ENCODE measurements at places on chromosomes 12 and 14.

DNA sequence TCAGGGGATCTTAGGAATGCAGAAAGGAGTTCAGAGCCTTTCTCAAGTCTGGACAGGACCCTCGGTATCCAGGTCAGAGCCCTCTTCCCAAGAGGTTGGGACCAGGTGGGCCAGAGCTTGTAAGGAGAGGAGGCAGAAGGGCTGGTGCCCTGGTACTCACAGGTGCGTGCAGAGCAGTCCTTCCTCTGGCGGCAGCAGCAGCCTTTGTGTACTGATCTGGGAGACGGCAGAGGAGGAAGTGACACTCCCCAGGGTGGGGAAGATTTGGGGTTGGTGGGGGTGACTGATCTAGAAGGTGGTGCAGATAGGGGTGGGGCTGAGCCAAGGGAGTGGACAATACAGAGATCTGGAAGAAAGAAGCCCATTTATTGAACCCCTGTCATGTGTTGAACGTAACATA lies at the start of gene ITGB7:
TSS of gene ITGB7 (minus strand) at position 210 of the 400 bp plus-strand sequence. CDS start 6,808 bp downstream, outside the sequence.
- no peak for DNase-seq

GRCh38 chr12:112768278-112768677 lies 23.3 kb upstream of the RPH3A start:
- no peak for DNase-seq

DNA sequence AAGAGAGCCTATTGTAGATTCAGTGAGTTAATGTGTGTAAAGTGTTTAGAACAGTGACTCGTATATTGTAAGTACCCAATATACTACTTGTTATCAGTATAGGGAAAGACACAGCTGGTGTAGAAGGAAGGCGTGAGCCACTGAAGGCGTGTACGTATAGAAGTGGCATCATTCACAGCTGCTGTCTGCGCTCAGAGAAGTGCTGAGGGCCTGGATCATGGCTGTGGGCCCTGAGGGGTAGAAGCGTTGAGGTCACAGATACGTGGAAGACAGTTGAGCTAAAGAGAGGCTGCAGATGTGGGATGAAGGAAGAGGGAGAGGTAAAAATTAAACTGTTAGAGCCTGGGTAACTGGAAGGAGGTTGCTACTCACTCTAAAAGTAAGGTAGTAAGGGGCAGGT lies 5.9 kb downstream of the C12orf75 start:
- DNase-seq, result no peak

GRCh38 chr14:67683842-67684241 lies 9.4 kb upstream of the VTI1B start:
- no peak for DNase-seq

DNA sequence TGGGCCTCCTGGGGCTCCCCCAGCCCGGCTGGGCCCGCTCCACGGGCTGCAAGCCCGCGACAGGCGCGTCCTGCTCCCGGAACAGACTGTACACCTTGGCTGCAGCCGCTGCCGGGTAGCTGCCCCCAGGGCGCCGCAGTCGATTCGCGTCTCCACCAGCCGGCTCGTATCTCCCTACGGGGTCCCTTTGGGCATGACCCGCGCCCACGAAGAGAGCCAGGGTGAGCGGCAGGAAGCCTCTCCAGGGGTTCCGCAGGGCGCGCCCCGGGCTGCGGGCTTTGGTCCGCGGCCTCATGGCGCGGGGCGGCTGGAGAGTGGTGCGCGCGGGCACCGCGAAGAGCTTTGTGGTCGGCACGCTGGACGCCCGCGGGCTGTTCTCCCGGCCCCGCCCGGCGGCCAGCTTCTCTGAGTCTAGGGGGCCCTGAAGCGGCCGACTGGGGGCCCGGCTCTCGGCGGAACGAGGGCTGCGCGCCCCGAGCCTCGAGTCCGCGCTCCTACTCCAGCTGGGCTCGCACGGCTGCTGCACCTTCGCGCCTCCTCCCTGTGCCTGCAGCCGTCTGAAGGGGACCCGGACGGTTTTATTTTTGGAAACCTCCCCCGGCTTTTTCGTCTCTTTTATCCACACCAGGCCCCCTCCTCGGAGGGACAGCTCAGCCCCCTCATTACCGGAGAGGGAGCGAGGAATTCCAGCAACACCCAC lies at the start of gene LTBP2:
TSS of gene LTBP2 (minus strand) at position 588 of the 700 bp plus-strand sequence. CDS start at position 295, 293 bp downstream.
- peak; percentile 17 for DNase-seq

GRCh38 chr14:99363051-99363450 lies 91.1 kb upstream of the BCL11B start:
- no peak for DNase-seq

DNA sequence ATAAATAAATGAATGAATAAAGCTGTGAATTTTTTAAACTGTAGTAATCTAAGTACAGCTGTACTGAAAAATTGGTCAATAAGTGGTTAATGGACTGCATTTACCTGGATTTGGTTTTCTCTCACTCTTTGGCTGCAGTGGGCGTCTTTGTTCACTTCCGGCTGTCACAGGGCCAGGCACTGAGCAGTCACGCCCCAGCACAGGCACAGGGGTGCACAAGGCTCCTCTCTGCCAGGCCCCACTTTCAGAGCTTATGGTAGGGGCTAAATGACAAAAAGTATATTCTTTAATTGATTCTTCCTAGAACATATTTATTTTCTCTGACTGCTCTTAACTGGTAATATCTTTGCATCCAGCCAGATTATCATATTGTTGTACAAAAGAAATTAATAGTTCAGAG lies 70.6 kb upstream of the DYNC1H1 start:
- no peak for DNase-seq

- no peak for DNase-seq
Measured at GRCh38 chr12:93836620-93837260, 159.6 kb downstream of the CRADD start.

- no peak for DNase-seq
Measured at GRCh38 chr14:93044121-93044520, 71.6 kb downstream of the ITPK1 start.

GRCh38 chr14:85483037-85483436 lies 46.9 kb upstream of the FLRT2 start:
- no peak for DNase-seq

DNA sequence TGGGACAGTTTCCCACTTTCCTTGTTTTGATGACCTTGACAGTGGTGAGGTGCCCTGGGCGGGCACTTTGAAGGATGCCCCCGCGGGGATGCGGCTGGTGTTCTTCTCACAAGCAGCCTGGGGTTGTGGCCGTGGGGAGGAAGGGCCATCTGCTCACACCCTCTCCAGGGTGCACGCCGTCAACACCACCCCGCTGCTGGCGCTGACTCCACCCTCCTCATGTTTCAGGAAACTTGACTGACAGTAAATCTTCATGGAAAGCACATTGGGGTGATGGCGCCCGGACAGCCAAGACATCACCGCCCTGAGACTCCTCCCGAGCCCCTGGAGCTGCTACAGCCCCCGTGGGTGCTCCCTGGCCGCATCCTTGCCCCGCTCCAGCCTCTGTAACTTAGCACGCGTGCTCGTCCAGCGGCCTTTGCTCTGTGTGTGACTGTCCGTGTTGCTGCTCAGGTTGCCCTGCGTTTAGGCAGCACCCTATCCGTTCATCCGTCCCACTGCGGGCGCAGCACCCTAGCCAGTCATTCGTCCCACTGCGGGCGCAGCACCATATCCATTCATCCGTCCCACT lies 150.2 kb upstream of the C14orf180 start:
- no peak for DNase-seq

- DNase-seq, result no peak
Measured at GRCh38 chr12:90653040-90653439, 301.9 kb downstream of the CCER1 start.

- DNase-seq, result no peak
Measured at GRCh38 chr14:99789581-99789980, 3.6 kb upstream of the EML1 start.

DNA sequence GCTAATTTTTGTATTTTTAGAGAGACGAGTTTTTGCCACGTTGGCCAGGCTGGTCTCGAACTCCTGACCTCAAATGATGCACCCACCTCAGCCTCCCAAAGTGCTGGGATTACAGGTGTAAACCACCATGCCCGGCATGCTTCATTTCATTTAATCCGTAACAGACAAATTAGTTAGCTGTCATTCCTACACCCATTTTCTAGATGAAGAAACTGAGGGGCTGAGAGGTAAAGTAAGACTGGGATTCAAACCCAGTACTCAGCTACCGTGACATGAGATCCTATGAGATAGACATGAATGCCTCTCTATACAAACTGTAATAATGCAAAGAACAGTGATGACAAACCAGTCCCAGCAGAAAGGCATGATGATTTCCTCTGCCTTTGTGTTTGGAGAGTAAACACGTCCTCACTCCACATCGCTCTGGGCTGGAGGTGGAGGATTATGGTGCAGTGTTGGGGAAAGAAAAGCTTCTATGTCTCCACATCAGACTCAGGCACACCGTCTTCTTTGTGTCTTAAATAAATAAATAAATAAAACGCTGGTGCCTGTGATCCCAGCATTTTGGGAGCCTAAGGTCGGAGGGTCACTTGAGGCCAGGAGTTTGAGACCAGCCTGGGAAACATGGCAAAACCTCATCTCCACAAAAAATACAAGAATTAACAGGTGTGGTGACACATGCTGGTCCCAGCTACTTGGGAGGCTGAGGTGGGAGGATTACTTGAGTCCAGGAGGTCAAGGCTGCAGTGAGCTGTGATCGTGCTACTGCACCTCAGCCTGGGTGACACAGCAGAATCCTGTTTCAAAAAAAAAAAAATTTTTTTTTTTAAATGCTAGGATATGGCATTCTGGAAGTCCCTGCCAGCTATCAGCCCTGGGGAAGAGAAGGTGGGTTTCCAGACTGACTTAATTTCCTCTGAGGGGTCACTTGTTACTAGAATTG lies 10.5 kb downstream of the VSX2 start:
- no peak for DNase-seq

- DNase-seq, result no peak
Measured at GRCh38 chr14:71398450-71398849, 491.2 kb downstream of the PCNX1 start.

DNA sequence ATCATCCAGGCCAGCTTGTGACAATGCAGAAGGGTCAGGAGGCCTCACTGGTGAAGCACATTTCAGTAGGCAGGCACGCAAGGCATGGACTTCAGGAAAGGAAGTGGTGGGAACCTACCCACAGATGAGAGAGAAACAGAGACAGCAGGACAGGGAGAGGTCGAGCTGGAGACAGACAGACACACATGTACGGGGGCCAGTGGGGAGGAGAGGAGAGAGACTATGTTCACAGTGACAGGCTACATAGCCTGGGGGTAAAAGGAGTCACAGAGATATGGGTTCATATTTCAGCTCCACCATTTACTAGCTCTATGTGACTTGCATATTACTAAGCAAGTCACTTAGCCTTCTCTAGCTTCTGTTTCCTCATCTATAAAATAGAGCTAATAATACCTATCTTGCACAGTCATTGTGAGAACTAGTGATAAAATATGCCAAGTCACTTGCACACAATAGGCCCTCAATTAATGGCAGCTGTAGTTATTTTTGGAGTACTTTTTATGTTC lies 91.1 kb upstream of the FUT8 start:
- no peak for DNase-seq

- no peak for DNase-seq
Measured at GRCh38 chr14:30317729-30318128, 241.2 kb upstream of the G2E3 start.

DNA sequence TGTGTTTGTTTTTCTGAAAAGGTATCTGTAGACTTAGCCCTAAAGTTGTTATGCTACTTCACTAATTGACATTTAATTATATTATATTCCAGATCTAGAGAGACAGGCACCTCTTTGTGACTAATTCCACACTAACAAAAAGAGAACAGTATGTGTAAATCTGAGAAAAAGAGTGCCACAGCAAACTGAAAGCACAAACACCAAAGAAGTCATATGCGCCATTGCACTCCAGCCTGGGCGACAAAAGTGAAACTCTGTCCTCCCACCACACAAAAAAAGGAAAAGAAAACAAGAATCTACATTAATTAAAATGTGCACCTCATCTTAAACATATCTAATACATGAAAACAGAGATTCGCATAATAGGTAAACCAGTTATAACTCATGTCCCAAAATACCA lies 4.4 kb upstream of the CSRNP2 start:
- DNase-seq, result no peak

DNA sequence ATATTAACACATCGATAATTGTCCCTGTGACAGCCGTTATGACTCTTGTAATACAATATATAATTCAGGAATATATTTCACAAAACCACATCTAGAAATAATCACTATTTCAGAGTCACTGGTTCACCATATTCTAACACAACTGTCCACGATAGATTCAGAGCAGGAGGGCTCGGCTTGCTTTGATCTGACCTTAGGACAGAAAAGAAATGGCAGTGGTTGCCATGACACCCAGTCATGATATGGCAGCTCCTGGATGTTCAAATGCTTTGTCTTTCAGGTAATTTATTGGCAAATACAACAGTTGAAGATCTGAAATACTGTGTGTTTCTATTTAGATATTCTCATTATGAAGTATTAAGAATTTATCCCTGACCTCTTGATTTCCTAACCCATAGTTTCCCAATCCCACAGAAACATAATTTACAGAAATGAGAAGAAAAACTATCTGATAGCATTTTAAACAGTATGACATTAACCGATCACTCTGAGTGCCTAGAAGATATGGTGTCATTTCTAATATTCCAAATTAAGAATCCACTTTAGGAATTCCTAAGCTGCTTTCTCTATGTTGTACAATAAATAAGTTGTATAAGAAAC lies 116.4 kb downstream of the EPS8 start:
- DNase-seq, result no peak

- DNase-seq, result no peak
Measured at GRCh38 chr14:96745500-96746051, 51.6 kb upstream of the VRK1 start.

- DNase-seq, result no peak
Measured at GRCh38 chr14:78829274-78829673, 659.1 kb downstream of the NRXN3 start.
